ENCODE measurements at places on chromosomes 7 and 10.

DNA sequence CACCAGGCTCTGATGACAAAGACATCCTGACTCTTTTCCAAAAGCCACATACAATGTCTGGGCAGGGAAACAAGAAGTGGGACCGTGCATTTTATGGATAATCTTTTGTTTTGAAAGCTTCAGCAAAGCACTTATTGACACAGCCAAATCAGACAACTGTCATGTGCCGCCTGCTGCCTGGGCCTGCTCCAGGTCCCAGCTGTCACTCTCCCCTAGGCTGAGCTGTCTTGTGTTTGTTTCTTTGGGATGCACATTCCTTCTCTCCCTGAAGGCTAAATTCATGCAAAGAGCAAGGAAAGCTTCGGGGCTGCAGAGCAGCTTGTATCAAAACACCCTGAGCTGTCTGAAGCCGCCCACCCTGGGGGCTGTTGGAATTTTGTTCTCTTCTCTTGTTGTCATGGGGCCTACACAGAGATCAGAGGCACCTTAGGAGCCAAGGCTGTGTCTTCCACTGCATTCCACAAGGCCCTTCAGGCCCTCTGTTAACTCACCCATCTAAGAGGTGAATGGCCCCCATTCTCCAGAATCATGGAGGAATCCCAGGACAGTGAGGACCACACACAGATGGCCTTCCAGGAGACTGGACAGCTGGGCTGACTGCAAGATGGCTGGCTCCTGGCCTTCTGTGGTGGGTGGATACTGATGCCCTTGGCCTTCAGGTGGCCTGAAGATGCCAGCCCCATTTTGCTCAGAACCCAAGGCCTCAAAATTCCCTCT is 17.8 kb upstream of the SLC18A2 start:
- no peak for DNase-seq

- DNase-seq: peak; percentile 64
These were observed 1004.0 kb upstream of the C7orf33 start for GRCh38 chr7:147586526-147586925.

DNA sequence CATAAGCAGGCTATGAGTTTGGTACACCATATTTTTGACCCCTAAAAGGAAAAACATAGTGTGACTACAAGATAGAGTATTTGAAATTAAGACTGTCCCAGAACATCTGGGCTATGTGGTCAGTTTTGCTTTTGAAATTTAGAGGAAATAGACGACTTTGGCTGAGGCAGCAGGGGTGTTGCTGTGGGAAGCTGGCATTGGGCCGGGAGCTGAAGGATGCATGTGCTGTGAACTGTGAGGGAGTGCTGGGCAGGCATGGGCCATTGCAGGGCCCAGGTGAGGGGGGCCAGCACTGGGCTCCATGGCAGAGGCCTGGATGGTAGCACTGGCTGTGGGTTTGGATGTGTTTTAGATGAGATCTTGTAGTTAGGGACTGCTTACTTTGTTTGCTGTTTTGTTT is 168.3 kb downstream of the BMPER start:
- peak; percentile 82 for DNase-seq

DNA sequence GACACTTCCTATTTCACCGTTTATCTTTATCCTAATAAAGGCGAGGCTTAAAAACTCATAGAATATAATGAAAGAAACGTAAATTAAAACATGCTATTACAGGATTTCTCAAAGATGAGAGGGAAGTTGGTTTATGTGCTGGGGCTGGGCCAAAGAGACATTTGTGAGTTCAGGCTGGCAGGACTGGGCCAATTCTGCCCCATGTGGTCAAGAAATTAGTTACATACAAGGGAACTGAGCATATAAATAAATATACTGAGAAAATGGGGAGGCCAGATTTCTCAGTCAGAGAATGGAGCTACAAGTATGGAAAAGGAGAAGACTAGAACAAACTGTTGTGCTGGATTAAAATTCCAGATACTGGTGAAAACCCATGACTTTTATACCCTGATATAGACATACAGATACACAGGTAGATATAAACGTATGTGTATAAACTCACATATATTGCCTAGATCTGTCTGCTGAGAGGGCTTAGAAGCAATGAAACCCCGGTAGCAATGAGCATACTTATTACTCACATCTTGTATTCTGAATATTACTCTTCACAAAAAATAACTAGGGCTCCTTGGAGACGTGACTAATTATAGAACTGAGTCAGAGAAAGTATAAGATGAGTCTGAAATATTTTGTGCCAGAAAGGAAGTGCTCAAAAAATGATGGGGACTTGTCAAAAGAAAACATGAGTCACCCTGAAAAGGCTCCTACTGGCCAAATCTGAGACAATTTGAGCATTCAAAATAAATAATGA is 155.7 kb upstream of the FGFR2 start:
- DNase-seq: peak; percentile 76

DNA sequence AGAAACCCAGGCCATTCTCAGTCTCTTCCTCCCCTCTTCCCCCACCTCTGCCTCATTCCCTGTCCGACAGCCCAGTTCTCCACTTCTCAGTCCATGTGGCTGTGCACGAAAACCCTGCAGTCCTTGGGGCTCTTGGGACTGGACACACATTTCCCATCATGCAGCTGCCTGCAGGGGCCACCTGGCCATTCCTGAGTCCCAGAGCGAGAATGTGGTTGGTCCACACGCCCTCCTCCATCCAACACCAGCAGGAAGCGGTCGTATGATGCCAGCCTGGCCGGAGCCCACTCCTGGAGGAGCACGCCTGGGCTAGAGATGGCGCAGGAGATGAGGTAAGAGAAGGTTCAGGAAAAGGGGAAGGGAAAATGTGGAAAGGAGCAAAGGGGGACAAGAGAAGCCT is 222.5 kb downstream of the USP6NL start:
- no peak for DNase-seq

GRCh38 chr7:23333671-23334246 is 34.6 kb downstream of the MALSU1 start:
- DNase-seq: peak; percentile 96

DNA sequence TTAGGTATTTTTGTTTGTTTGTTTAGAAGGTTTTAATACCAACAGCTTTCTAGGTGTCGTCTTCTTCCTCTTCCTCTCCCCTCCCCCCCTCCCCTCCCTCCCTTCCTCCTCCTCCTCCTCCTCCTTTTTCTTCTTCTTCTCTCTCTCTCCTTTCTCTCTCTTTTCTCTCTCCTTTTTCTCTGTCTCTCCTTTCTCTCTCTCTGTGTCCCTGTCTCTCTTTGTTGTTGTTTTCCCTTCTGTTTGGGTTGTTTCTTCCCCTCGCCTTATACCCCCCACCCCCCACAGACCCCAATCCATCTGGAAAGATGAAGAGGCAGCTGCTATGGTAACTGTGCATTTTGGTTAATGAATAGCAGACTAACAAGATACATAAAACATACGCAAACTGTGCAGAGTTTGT is 75.5 kb downstream of the BTRC start:
- DNase-seq: no peak

GRCh38 chr7:1400371-1400770 is 58.9 kb downstream of the MICALL2 start:
- no peak for DNase-seq

GRCh38 chr7:116738378-116738777 is 66.4 kb downstream of the MET start:
- DNase-seq: no peak

DNA sequence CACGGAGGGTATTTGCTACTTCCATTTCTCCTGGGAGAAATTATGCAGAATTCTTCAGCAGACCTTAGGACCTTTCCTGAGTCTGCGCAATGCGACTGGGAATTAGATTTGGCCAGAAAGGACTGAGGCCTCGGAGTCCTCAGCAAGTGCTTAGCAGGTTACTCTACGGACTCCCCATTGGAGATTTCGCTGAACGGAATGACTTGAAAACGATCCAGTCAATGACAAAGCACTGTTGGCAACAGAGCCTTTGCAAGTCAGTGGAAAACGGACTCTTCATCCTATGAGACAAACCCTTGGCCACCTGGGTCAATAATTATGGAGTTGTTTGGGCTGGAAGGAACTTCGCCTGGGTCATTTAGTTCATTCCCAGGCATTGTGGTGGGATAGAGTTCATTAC is 107.4 kb downstream of the FAM204A start:
- no peak for DNase-seq

GRCh38 chr7:6175645-6176044 is 96.8 kb downstream of the CYTH3 start:
- peak; percentile 77 for DNase-seq

DNA sequence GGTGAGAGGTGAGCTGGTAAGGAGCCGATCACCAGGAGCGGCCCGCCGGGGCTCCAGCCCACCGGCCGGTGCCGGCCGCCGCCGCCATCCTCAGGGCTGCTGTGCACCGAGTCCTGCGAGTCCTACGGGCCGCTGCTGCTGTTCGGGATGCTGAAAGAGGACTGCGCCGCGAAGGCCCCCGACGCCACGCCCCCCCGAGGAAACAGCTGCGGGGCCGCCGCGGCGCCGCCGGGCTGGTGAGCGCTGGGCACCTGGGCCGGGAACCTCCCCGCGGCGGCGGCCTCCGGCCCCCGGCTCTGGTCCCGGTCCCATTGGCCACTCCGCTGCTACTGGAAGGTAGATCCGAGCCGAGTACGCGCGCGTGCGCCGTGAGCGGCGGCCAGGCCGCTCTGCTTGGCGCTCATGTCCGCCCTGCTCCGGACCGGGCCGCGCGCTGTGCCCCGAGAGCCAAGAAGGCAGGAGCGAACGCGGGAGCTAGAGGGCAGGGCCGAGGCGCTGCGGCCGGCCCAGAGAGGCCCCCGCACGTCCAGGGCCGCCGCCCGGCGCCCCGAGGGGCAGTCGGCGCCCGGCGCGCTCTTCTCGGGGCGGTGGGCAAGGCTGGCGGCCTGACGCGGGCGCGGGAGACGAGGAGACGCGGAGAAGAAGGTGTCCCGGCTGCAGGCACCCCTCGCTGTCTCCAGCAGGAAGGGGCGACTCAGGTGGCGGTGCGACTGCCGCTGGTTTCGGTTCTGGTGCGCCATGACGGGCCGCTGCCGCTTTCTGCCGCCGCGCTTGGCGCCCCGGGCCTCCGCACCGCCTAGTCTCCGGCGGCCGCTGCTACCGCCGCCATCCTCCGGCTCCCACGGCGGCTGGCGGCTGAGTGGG is 121.3 kb upstream of the WIPF3 start:
- peak; percentile 73 for DNase-seq

DNA sequence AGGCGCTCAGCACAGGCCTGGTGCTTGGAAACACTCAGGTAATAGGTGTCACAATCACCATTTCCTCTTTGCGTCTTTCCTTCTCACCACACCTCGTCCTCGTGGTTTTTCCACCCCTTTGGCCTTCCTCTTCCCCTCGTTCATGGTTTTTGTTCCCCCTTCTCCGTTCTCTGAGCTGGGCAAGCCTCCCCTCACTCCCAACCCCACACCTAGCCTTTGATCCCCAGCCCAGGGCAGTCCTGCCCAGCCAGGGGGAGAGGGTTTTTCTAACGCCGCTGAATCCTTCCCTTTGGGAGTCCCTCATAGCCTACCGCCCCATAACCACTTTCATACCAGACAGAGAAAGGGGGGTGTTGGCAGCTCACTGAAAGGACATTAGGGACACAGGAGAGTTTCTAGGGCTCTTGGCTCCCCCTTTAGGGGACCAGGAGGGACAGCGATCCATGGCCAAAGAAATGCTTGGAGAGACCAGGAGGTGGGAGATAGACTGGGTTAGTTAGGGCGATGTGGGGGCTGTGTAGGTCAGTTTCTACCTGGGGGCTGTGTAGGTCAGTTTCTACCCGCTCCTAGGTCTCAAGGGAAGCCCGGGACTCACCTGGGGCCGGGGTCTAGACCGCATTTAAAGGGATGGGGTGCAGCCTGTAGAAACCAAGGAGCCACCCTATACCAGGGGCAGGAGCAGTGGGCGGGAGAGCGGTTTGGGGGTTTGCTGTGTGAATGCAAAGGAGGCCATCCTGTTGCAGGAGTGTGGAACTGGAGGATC is 1.4 kb downstream of the EPHB4 start:
- peak; percentile 63 for DNase-seq

DNA sequence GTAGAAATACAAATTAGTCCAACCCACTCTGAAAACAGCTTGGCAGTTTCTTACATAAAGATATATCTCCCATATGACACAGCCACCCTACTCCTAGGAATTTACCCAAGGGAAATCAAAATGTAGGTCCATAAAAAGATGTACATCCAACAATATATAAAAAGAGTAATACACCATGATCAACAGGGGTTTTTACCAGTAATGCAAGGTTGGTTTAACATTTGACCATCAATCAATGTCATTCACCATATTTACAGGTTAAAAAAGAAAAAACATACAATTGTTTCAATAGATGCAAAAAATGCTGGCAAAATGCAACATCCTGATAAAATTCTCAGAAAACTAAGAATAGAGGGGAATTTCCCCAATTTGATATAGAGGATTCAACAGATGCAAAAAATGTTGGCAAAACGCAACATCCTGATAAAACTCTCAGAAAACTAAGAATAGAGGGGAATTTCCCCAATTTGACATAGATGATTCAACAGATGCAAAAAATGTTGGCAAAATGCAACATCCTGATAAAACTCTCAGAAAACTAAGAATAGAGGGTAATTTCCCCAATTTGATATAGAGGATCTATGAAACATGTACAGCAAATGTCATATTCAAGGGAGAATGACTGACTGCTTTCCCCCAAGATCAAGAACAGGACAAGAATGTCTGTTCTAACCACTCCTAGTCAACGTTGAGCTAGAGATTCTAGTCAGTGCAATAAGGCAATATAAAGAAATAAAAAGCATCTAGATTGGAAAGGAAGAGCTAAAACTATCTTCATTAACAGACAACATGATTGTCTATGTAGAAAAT is 13.7 kb downstream of the ADAP1 start:
- DNase-seq: no peak

DNA sequence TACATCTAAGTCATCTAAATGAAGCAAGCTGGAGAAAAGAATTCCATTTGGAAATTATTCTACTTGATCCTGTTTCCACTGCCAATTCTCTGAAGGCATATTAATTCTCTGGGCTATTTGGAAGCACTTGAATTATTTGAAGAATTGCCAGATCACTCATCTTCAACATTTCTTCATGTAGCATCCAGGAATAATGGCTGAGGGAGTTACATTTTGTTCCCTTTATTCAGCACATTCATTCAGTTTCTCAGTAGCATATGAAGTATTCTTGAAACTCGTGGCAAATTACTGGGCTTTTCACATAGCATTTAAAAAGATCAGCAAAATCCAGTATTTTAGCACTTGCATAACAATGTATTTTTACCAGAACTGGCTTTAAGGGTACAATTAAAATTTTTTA is 127.1 kb upstream of the VIPR2 start:
- no peak for DNase-seq

- DNase-seq: peak; percentile 27
These were observed 10.7 kb upstream of the ATRNL1 start for GRCh38 chr10:115082506-115082905.

- no peak for DNase-seq
These were observed 991 bp downstream of the ZNF239 start for GRCh38 chr10:43573250-43574000.

GRCh38 chr10:113027574-113028455 is 77.8 kb downstream of the TCF7L2 start:
- DNase-seq: no peak

GRCh38 chr7:19322002-19322401 is 176.8 kb upstream of the FERD3L start:
- no peak for DNase-seq

All from AG10803 (cell line).